ENCODE measurements at places on chromosomes 5 and 9.

- DNase-seq = no peak
Observed at GRCh38 chr9:96008502-96009222, 133.2 kb downstream of the ERCC6L2 start.

- peak; percentile 83 for DNase-seq
Observed at GRCh38 chr5:122515709-122516431, 203.8 kb downstream of the SNCAIP start.

DNA sequence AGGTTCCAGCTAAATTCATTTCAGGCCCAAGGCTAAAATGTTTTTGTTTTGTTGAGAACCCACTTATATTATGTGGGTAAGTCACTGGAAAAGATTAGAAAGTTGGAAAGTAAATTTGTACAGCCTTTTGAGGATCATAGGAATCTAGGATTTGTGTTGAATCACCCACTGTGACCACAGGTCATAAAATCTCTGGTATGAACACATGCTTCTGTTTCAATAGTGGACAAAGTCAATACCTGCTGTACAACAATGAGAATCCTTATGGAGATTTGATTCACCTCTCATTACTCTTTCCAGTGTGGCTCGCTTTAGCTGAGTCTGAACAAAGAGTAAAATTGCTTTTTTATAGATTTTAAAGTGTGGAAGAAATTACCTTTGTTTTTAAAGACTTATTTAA, 369.5 kb downstream of the TMEM167A start:
- no peak for DNase-seq

DNA sequence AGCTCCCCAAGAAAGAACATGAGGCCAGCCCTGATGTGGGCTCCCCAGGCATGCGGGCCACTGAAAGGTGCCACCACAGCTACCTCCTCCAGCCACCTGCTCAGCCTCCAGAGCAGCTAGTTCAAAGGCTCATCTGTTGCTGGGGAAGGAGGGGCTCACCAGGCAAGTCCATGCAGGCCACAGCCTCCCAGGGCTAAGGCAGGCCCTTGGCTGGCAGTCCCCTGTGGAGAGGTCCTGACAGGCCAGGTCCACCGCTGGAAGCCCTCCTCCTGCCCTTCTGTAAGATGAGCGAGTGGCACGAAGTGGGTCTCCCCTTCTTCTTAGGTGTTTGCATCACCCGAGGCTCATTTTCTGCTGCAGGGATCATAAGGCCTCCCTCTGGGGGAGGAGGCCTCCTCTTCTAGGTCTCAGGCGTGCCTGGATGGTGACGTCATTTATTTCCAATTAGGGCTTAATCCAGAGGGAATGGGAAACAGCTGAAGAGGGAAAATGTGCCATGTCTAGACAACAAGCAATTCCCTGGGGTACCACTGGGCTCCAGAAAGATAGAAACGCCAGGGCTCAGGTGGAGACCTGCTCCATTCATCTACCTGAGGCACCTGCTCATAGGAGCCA, 91.6 kb downstream of the CFAP90 start:
- DNase-seq = no peak

GRCh38 chr9:2085716-2086115, 70.6 kb downstream of the SMARCA2 start:
- DNase-seq = no peak

DNA sequence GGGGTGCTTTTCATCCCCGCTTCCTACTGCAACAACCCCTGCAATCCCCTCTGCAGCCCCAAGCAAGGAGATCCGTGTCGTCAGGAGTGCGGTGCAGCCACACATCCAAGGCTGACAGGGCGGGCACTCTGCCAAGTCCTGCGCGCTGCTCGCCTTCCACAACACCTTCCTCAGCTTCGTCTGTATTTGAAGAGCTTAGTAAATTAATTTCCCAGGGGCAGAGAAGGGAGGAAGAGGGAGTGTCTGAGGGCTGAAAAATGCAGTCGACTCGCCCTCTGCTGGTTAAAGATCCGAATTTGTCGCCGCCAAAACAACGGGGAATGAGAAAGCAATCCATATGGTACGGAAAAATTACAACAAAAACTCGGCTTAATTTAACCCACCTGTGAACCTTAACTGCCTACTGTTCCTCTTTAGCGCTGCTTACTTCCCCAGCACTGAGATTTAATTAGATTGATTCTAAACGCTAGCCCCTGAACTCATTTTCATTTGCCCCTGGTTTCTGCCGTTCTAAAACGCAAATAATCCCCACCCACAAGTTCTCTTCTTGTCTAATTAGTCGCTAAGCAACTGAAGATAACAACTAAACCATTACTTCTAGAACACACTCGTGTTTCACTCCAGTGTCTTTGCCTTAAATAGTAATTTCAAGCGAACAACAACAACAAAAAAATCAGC, 10.9 kb upstream of the PCDHB1 start:
- peak; percentile 1 for DNase-seq

DNA sequence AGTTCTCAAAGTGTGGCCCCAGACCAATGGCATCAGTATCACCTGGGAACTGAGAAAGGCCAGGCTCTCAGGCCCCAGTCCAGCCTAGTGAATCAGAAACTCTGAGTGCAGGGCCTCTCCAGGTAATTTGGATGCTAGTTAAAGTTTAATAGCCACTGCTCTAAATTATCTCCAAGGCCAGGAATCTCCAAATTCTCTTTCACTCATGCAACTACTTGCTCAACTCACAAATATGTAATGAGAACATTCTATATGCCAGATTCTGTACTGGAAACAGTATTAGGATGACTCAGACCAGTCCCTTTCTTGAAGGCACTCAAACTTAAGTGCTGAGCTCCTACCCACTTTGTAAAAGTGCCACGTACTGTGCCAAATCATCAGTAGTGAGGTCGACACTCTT, 84.6 kb downstream of the PAPPA start:
- DNase-seq = peak; percentile 91

DNA sequence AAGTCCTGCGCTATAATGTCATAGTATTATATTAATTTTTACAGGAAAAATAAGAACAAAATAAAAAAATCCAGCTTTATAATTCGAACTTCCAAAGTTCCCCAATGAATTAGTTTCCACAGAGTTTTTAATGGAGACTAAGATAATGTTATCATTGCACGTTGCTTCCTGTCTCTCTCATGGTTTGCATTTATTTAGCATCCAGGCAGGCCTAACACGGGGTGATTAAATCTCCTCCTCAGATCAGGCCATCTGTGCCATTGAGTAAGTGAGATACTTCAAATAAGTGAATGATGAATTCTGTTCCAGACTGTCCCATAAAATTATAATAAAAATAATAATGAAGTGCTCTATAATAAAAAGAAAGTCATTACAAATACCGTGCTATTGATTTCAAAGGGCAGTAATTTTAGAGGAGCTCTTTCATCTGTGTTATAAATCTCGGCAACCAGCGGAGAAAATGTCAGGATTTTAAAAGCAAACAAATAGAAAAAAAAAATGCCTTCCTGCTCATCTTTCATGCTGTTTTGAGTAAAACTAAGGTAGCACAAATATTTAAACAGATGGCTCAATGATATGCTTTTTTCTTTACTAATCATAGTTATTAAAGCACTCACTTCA, 570.6 kb upstream of the ZNF608 start:
- no peak for DNase-seq

DNA sequence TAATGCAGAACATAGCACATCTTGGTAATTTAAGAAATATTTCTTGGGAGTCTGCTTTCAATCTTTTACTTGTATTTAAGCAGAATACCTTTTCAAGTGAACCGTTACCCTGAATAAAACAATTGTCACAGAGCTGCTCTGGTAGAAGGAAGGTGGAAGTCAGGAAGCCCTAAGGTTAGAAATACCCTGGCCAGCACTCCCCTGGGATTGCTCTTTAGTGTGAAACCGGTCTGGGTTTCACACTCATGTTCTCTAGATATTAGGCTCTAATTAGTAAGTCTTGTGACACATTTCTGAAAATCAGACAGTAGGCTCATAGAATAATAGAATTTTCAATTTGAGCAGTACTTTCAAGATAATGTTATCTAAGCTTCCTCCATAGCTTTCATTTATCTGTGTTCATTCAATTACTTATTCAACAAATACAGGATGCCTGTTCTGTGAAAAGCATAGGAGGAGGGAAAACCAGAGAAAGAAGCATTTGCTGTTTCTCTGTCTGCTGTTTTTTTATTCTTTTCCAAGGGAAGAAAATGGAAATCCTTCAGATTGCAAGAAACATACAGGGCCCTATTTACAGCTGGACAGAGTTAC, 825.5 kb downstream of the TLR4 start:
- no peak for DNase-seq

GRCh38 chr5:57219386-57219785, 45.5 kb downstream of the GPBP1 start:
- no peak for DNase-seq
